ENCODE measurements at places on chromosomes 7 and 10.

DNA sequence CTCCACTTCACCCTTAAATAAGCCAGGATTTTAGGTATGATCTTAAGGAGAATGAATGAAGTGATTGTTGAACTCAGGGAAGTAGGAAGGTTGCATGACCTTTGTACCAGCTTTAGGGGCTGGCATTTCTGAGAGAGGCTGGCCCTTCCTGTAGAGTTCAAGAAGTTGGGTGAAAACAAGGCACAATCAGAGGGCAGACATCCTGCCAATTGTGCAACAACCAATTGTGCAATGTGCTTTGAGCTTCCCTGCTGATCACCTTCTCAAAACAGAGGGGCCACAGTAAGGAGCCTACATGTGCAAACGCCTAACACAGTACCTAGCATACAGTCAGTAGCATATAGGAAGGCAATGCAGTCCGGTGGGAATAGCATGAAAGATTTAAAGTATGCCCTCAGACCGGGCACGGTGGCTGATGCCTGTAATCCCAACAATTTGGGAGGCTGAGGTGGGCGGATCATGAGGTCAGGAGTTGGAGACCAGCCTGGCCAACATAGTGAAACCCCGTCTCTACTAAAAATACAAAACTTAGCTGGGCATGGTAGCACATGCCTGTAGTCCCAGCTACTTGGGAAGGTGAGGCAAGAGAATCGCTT, 5.4 kb downstream of the CPVL start:
- no peak for DNase-seq

- no peak for DNase-seq
Measured at GRCh38 chr7:38177621-38178003, 433 bp upstream of the STARD3NL start.

- no peak for DNase-seq
Measured at GRCh38 chr7:93463764-93464163, 110.8 kb downstream of the CALCR start.

GRCh38 chr10:4215485-4215884, 430.5 kb upstream of the KLF6 start:
- no peak for DNase-seq

DNA sequence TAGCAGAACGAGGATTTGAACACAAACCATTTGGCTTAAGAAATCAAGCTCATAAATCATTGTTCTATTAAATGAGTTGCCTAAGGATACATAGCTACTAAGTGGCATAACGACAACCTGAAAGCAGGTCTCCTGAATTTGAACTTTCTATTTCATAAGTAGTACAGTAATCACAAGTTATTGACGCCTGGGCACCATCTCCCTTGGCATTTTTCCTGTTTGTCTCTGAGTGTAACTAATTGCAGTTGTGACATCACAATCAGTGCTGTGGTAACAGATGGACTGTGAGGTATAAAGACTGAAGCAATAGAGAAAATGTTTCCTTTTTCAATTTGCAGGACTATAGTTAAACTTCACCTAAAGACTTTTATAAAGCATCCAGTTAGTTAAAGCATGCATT, 6.4 kb upstream of the CSTF2T start:
- DNase-seq: no peak

DNA sequence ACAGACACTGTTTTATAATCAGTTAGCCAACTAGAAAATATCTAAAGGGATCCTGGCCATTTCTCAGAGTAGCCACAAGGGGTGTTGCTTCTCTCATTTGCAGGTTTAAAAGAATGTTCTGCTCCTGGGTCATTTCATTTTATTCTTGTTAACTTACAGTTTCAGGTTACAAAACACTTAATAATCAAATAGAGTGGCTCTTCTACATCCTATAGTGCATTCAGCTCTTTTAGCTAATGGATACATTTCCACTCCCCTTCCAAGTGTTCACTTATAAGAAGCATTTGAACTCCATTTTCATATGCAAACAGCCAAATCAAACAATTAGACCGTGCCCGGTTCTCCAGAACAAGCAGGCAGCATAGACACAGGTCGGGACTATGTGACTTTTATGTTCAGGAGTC, 117.5 kb downstream of the TRIL start:
- no peak for DNase-seq

- DNase-seq: no peak
Measured at GRCh38 chr7:23965296-23965695, 255.3 kb downstream of the STK31 start.

- no peak for DNase-seq
Measured at GRCh38 chr7:101216860-101217387, 457 bp downstream of the PLOD3 start.

DNA sequence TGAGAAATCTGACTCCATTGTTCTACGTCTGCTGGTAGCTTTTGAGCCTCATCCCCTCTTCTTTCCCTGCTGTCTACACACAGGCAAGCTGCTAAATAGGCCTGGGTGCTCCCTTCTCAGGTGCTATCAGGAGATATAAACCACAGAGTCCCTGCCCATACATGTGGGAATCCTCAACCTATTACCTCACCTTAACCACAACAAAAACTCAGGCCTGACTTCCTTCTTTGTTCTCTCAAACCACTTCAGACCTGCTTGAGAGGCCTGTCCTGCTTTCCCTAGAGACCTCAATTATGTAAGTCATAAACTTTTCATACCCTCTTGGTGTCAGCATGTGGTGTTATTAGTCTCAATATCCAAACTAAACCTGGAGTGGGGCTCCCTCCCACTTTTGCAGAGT, 75.0 kb upstream of the MAGI2 start:
- DNase-seq: no peak

- DNase-seq: no peak
Measured at GRCh38 chr7:72058579-72058978, 353.6 kb downstream of the CALN1 start.

- DNase-seq: no peak
Measured at GRCh38 chr7:111855842-111856227, 293.5 kb upstream of the IMMP2L start.

DNA sequence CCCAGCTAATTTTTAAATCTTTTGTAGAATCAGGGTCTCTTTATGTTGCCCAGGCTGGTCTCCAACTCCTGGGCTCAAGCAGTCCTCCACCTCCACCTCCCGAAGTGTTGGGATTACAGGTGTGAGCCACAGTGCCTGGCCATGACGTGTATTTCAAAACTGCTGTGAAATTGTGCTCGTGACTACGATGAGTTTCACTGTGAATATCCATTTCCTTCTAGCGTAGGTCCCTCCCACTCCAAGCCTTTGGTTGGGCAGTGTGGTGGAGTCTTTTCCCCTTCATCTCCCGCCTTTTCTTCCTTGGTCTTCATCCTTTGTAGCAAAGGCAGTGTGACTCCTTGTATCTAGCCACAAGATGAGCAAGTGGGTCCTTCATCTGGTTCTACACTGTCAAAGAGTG, 56.2 kb downstream of the CUL1 start:
- DNase-seq: no peak

DNA sequence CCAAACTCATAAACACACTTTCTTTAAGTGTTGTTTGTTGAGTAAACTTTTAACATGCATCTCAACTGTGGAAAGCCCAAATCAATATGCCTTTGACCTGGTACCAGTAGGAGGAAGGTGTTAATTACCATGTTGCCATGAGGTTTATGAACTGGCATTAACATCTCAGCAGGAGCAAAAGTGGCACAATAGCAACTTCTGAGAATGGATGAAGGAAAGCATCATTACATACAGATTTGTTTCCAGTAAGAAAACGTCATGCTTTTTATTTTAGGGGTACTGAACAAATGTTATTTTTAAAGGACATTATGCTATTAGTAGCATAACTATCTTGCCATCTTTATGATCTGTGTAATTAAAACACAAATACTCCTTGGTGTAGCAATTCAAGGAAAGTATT, 51.1 kb downstream of the ARMC3 start:
- no peak for DNase-seq

DNA sequence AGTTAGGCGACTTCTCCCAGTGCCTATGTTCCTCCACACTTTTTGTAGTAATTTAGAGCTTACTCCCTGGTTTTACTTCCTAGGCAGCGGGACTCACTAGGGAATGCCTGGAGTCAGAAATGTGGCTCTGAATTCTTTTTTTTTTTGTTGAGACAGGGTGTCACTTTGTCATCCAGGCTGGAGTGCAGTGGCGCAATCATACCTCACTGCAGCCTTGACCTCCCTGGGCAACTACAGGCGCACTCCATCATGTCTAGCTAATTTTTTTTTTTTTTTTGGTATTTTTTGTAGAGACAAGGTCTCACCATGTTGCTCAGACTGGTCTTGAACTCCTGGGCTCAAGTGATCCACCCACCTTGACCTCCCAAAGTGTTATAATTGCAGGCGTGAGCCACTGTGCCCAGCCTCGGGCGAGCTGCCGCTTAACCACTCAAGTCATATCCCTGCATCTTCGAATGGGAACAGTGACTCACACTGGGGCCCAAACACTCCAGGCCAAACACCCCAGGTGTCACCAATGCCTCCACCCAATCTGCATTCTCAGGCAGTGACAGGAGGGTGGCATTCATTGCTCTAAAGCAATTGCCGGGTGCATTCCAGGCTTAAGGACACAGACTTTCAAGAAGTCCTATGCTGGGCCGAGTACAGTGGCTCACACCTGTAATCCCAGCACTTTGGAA, 19.6 kb downstream of the RGS10 start:
- no peak for DNase-seq

GRCh38 chr10:73840056-73840402, 28.6 kb upstream of the NDST2 start:
- DNase-seq: no peak

- DNase-seq: no peak
Measured at GRCh38 chr7:55065511-55066229, 46.9 kb downstream of the EGFR start.

DNA sequence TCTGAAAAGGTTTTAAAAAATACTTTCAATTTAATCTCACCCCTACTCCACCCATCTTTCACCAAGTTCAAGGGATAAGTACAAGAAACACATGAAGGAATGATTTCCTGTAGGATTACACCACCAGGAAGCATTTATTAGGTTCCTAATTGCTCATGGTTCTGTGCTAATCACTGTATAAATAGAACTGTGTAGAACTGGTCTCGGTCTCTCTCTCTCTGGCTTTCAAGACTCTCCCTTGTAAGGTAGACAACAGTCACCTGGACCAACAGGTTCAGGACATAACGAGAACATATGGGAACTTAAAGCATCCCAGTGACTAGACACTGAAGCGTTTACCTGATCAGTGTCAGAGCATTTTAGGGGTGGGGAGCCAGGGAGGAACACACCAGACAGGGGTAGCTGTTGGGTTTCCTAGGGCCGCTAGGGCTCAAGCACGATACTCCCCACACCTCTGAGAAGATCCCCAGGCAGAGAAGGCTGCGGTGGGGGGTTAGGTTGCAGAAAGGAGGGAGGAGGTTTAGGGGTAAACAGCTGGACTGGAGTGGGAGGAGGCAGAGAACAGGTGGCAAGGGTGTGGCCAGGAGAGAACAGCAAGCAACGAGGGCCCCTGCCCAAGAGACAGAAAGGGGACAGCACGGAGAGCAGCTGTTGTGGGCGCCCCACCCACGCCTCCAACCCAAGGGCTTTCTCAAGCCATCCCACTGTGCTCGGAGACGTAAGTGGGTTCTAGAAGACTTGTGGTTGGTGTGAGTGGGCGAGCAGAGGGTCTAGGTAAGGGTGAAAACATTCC, 52.5 kb upstream of the USP6NL start:
- no peak for DNase-seq

DNA sequence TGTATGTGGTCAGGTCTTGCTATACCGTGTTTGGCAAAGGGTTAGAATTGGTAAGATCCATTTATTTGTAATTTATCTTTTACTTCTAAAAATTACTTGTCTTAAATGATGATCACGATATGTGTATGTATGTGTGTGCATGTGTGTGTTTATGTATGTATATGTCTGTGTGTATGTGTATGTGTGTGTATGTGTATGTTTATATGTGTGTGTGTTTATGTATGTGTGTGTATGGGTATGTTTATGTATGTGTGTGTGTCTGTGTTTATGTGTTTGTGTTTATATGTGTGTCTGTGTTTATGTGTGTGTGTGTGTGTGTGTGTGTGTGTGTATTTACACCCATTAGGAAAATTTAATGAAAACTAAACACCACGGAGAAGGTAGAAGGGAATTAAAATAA, 176.9 kb upstream of the FZD8 start:
- no peak for DNase-seq

Data from CD8-positive, alpha-beta memory T cell (primary cell).